Activated CD4-positive, alpha-beta T cell treated with anti-CD3 and anti-CD28 coated beads, Interleukin-2, amount 50 U/mL, for 16 hours (primary cell): ENCODE measurements at places on chromosomes 1 and 21.

DNA sequence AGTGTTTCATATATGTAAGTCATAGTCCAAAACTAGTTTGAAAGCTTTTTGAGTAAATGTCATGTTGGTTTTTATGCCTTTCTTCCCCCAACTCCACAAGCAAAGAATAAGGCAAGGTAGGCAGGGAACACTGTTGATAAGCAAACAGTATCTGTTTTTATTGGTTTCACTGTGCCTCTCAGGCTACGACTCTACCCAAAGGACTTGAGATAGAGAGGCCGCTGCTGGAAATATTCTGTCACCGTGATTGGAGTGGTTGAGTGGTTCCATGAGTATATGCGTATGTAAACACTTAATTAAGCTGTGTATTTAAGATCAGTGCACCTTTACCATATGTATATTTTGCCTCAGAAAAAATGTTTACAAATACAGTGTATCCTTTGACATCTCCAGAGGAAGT, 138.1 kb upstream of the KIF26B start:
- no peak for DNase-seq

DNA sequence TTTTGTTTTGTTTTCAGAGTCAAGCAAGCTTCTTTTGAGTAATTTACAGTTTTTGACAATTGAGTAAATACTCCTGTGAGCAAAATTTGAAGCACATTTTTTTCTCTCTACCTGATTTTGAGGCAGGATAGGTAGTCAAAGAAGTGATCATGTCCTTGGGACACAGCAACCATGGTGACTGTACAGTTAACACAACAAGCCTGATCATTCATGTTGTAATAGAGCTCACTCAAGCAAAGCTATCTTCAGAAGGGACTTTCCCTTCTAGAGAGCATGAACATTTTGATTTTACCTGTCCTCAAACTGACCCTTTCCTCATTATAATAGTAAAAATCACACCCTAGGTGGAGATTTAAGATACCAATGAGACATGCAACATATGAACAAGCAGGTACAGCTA, 126.5 kb upstream of the KCNK1 start:
- DNase-seq, result no peak

GRCh38 chr21:35643176-35643575, 417.1 kb downstream of the SETD4 start:
- no peak for DNase-seq

DNA sequence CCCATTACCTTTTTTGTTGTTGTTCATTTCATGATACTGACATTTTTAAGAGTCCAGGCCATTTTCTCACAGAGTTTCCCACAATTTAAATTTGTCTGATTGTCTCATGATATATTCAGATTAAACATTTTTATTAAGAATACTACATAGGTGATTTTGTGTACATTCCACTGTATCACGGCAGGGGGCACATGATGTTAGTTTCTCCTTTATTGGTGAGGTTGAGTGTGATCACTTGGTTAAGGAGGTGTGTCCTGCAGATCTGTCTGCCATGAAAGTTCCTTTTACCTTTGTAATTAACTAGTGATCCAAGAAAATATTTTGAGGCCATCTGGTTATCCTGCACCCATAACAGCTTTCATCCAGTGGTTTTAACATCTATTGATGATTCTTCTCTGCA, 11.8 kb downstream of the RTCA start:
- DNase-seq, result no peak
